ENCODE measurements at places on chromosomes 4 and X.

DNA sequence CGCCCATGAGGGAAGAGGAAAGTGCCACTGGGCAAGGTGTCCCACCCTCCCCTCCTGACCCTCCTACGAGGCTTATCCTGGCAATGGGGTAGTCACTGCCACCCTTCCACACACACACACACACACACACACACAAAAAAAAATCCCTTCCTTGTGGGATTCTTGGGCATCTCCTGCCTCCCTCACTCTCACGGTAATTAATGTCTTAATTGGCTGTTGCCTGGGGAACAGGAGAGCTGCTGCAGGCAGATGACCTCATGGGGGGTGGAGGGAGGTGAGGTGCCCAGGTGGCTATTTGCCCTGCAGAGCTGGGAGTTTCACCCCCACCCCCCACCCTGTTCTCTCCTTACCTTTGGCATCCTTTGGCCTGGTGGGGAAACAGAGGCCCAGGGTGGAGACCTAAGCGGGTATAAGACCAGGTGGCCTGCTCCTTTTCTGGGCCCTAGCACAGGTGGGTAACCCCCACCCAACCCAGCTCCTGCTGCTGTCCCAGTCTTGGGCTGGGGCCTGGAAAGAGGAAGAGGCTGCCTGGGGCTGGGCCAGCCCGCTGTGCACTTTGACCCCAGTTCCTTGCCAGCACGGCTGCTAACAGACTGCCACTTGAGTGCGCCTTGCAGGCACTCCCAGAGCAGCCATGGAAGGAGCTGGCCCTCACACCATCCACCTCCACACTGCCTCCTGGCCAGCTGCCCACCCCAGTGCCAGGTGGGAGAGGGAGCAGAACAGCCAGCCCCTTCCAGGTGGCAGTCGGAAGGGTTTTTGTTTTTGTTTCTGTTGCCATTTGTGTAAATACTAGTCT, 12.6 kb downstream of the EFNB1 start:
- DNase-seq, result no peak

- DNase-seq, result no peak
Observed at GRCh38 chr4:70059149-70059548, 8.9 kb downstream of the HTN1 start.

DNA sequence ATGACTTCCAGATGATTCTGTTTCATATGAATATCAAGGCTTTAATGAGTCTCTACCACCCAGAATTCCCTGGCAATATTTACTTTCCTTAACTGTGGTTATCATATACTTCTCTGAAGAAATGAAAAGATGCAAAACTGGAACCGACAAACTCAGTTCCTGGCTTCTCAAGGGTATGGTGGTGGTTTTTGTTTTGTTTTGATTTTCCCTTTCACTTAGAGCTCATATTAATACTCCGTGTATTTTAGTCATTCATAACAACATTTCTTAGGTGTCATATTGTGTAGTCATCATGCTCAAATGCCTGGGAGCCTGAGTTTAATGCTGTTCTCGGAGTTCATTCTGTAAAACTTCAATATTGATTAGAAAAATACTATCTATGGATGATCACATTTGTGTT, 665 bp downstream of the TRPC5OS start:
- DNase-seq, result no peak

GRCh38 chr4:111635646-111636045, 509.6 kb upstream of the FAM241A start:
- no peak for DNase-seq

GRCh38 chrX:30373479-30373878, 64.3 kb upstream of the NR0B1 start:
- DNase-seq, result no peak

- DNase-seq, result no peak
Observed at GRCh38 chr4:104394406-104395167, 100.1 kb downstream of the CXXC4 start.

DNA sequence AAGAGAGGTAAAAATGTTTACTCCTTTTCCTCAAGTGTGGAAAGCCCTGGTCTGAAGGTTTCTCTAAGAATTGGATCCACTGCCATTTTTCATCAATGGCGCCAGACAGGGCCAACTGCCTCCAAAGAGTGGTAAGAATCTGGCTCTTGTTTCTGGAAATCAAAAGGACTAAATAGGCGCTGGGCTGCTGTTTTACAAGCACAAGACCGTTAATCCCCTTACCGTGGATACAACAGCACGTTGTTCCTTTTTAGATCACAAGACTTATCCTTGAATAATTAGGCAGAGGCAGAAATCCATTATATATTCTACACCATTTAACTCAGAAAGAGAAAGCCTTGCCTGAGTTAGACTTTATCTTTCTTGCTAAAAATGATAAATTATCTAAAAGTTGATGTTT, 10.6 kb downstream of the CLTRN start:
- DNase-seq, result no peak

DNA sequence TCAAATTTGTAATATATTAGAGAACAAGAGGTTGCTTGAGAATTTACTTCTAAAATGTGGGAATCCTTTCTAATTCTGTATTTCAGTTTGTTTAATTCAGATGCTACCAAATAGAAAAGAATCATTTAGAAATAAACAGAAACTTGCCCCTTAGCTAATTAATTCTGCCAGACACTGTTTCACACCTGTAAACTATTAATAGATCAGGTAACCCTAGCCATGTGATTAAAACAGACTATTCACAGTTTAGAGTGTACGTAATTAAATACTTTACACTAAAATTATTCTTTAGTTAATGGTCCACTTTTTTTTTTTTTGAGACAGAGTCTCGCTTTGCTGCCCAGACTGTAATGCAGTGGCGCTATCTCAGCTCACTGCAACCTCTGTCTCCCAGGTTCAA, 124.0 kb downstream of the PTPN13 start:
- DNase-seq, result no peak

GRCh38 chrX:1554469-1555210, 17.7 kb upstream of the P2RY8 start:
- DNase-seq, result no peak

GRCh38 chr4:17511950-17512795, at the start of gene QDPR:
Gene QDPR, minus strand, starts transcription at chr4:17512090. Its CDS starts 36 bp downstream, at chr4:17512054.
- no peak for DNase-seq

GRCh38 chrX:133966199-133966598, 19.2 kb downstream of the GPC3 start:
- DNase-seq, result no peak

GRCh38 chr4:109752525-109752924, 22.7 kb upstream of the PLA2G12A start:
- no peak for DNase-seq

GRCh38 chr4:122541996-122542395, 78.9 kb downstream of the IL21 start:
- no peak for DNase-seq

- DNase-seq, result no peak
Observed at GRCh38 chrX:153924149-153924861, 1.8 kb downstream of the ARHGAP4 start.

DNA sequence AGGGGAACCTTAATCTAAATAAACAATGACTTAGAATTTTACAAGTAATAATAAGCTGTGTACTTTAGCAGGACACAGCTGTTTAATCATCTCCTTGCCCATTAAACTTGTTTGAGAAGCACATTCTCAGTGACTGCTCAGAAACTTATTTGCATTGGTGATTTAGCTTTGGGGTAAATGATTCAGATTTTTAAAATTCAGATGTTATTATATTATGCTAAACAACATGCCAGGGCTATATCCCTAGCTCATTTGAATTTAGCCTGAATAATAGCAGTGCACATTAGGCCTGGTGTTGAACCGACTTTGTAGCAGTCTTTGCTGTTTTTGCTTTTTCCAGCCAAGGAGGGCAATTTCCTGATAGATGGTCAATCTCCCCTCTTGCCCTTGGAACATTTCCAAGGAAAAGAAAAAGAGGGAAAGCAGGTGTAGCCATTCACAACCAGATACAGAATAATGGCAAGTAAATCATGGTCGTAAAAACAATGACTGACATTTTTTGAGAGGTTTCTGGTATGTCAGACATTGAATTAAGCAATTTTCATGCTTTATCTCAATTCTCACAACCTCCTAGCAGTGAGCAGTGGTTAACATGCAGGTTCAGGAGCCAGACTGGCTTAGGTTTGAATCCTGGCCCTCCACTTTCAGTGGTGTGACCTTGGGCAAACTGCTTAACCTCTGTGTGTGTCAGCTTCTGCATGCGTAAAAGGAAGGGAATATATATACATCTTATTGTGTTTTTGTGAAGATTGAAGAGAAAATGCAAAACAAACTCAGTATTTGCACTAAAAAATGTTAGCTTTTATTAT, 16.8 kb downstream of the ARHGEF38 start:
- DNase-seq, result no peak

DNA sequence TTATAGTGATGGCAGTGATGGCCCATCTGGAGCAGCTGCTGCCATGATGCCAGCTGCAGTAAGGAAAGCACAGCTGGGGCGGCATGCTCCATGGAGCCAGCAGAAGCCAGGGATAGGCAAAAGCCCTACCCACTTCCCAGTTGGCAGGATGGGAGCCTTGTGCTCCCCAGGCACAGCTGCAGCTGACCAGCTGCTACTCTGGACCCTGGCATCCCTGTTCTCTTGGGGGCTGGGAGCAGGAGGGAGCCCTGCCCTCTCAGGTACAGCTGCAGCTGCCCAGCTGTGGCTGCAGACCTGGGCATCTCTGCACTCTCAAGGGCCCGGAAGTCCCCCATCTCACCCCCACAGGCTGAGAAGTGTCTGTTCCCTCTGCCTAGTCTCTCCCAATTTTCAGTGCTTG, 531.9 kb downstream of the PCDH18 start:
- no peak for DNase-seq

GRCh38 chr4:77169481-77169880, 12.5 kb downstream of the CCNG2 start:
- DNase-seq, result no peak

DNA sequence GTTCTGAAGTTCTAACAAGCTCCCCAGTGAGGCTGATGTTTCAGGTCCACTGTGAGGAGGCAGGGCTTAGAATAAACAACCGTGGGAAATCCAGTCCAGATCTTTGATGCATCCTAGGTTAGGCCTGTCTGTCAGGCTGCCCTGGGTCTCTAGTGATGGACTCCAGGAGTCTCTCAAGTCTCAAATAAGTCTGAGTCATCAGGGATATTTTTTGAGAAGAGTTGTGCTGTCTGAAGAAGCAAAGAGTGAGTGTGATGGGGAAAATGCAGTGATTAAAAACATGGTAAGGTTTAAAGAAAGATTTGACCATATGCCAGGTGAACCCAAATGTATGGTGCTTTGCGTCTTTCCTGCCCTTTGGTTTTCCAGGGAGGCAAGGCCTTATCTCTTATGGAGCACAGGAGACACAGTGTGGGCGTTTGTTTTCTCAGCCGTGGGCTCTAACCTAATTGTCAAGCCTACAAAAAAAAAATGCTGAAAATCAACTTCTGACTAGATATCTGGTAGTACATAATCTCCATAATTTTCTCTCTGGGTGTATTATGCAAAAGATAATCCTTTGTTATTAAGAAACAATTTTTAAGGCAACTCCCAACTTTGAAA, 100.7 kb downstream of the PTTG2 start:
- no peak for DNase-seq

DNA sequence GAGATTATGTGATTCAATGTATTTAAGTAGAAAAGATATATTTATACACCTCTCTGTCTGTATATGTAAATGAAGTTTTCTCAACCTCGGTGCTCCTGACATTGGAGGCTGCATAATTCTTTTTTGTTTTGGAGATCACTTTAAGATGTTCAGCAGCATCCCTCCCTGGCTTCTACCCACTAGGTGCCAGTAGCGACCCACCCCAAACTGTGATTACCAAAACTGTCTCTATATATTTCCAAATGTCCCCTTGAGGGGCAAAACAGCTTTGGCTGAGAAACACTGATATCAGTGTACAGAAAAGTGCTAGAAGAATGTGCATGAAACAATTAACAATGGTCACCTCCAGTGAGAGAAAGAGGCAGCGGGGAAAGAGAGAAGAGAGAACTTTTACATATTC, 51.2 kb downstream of the DCX start:
- DNase-seq, result no peak

DNA sequence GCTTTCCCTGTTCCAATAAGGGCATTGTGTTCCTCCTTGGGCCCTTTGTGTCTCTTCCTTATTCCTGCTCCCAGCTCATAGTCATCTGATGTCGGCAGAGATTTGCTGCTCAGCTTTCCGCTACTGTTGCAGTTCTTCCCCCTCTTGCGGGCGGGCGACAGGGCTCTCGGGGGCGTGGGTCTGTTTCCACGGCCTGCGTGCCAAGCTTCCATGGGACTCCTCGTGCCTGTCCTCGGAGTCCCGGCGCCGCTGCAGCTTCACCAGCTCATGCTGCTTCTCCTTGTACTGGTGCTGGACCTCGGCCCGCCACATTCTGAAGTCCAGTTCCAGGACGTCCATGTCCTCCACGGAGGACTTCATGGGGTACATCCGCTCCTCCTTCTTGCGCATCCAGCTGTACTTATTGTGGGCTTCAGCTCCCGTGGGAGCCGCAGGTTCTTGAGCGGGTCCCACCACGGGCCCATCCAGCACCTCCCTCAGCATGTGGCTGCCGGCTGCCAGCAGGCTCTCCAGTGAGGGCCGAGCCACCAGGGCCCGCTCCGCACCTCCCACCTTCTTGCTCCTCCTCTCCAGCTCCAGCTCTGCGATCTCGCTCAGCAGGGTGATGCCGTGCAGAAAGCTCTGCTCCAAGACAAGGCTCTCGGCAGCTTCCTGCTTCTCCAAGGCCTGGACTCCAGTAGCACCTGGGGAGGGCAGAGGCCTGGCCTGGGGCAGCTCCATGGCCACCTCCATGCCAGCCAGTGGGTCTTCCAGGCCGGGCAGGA, 74.1 kb upstream of the UCP1 start:
- no peak for DNase-seq

DNA sequence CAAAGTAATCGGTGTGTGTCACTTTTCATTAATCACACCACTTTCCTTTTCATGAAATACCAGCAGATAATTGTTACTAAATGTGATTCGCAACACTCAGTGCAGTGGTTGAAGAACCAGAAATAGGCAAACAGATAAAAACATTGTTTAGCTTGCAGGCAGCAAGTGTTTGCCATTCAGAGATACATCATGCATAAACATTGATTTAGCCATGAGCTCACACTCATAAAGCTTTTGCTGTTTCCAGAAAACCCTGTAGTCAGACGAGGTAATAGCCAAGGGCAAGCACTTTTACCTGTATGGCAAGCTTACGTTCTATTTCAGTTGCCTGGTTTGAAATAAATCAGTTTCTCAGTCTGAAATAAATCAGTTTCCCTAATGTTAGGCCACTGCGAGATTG, 542.0 kb upstream of the TENM3 start:
- no peak for DNase-seq

GRCh38 chrX:109533005-109533404, 3.6 kb upstream of the NXT2 start:
- DNase-seq, result no peak

DNA sequence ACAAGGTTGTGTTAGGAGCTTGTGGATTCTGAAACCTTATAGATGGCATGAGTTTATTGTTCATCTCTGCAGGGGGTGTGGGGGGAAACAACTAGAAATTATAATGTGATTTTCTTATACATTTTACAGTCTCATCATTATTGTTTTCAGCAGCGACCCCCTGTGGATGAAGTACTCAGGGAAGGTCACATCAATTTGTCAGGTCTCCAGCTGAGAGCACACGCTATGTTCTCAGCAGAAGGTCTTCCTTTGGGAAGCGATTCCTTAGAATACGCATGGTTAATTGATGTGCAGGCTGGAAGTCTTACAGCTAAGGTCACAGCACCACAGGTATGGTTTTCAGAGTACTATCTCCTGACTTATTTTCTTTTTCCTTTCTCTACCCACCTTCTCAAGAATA, 72.2 kb downstream of the BLTP1 start:
- DNase-seq, result no peak

GRCh38 chrX:112696481-112696880, 16.7 kb upstream of the LHFPL1 start:
- no peak for DNase-seq

- no peak for DNase-seq
Observed at GRCh38 chrX:1264556-1264955, 4.1 kb upstream of the CSF2RA start.

- peak; percentile 69 for DNase-seq
Observed at GRCh38 chr4:145679520-145679919, 426 bp upstream of the C4orf51 start.

Measured in AG04449 (cell line).